Activated CD4-positive, alpha-beta T cell treated with anti-CD3 and anti-CD28 coated beads for 36 hours (primary cell): ENCODE measurements at places on chromosomes 4 and X.

GRCh38 chrX:129696463-129697155 lies 41.9 kb upstream of the APLN start:
- DNase-seq = no peak

- no peak for DNase-seq
These were observed 41.6 kb upstream of the SCOC start for GRCh38 chr4:140331876-140332275.

DNA sequence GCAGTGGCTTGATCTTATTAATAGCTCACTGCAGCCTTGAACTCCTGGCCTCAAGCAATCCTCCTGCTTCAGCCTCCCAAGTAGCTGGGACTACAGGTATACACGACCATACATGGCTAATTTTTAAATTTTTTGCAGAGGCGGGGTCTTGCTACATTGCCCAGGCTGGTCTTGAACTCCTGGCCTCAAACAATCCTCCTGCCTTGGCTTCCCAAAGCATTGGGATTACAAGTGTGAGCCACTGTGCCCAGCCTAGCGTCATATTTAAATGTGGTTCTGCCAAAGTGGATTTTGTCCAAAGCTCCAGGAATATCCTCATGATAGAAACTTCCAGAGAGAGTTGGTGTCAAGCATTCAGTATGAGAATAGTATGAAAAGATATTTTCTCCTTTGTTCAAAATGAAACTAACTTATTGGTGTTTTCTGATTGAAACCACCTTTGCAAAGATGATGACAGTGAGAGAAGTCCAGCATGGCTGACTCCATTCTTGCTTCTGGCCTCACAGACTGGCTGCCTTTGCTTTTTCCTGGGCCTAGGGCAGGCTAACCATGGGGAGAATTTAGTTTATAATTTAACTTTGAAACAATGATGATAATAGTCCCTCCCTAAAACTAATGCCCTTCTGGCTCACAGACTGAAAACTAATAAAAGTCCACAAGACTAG lies 129.0 kb downstream of the C4orf51 start:
- DNase-seq = peak; percentile 32

GRCh38 chr4:128354205-128354821 lies 66.7 kb upstream of the PGRMC2 start:
- DNase-seq = no peak

DNA sequence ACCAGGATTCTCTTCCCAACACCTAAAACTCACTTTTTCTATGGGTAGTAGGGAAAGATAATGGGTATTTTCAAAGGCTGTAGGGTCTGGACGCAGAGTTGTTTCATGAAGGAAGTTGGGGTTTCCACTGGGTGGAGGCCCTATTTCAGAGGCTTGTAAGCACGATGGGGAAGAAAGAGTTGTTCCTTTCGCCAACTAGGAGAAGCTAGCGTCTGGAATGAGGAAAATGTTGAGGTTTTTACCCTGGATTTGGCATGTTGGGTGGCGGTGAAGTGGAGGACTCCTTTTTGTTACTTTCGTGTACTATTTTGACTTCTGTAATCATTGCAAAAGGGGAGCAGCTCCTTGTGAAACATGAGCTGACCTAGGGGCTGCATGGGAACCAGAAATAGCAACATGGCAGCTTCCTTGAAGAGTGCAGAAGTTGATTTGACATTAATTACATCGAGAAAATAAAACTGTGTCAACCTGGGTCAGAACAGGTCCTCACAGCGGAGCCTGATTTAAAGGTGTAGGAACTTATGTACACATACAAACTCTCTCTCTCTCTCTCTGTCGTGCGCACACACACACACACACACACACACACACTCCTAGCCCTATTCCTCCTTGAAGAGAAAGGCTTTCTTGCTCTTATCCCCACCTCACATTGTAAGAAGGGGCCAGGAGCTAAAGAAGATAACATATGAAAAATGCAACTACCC lies 19.1 kb downstream of the VSIG4 start:
- no peak for DNase-seq

DNA sequence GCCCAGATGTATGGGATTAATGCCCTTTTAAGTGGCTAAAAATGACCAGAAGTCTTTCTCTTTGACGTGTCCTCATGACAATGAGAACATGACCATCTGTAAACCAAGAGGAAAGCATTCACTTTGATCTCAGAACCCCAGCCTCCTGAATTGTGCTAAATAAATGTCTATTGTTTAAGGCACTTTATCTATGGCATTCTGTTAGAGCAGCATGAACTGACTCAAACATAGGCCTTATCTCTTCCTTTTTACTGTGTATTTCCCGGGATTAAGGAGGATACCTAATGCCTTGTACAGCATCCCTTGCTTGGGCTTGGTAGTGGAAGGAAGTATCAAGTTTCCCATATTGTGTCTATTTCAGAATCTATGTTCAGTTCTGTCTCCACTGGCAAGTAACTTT lies 47.2 kb upstream of the HS3ST1 start:
- no peak for DNase-seq
